Fibroblast of mammary gland (primary cell): ENCODE measurements at places on chromosomes 2 and 18.

DNA sequence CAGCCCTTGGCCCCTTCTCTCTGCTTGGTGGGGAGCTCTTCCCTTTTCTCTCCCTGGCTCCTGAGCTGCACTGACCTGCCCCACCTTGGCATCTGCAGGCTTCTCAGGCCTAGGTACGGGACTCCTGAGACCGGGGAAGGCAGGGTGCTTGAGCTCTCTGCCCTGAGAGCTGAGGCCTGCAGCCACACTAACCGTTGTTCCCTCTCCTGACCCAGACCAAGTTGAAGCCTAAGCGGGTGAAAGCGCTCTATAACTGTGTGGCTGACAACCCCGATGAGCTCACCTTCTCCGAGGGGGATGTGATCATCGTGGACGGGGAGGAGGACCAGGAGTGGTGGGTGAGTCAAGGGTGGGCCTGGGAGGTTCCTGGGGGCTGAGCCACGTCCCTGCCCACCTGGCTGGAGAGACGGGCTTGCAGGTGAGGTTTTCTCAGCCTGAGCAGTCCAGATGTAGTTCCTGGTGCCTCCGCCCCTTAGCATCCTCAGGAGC, 22.2 kb downstream of the ITGB1BP1 start:
- DNase-seq = no peak

DNA sequence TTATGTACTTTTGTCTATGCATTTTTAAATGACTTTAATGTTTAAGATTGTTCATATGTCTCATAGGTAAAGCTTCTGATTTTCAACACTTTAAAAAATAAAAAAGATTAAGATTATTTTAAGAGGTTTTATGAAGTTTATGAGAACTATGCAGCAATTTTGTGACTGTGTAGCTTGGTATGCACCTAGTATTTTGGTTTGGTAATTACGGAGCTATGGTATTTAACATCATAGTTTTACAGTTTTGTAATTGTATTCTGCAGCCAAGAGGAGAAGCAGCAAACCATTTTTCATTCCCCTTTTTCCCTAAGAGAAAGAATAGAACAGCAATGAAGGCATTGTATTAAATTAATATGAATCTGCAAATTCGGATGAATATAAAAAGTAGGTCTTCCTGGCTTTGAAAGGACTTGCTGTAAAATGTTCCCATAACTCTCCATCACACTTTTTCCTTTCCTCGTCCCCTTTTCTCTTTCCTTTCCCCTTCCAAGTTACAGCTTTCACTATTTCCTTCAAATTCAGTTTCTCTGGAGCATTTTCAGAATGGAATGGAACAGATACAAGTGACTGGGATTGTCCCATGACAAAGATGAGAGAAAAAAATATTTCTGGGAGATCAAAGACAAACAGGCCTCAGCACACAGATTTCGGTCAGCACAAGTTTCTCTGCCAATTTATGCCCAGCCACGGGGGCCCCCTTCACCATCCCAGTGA, 26.1 kb upstream of the PIEZO2 start:
- DNase-seq = peak; percentile 43

- DNase-seq = no peak
Observed at GRCh38 chr2:238699307-238700116, 148.4 kb upstream of the TWIST2 start.

- no peak for DNase-seq
Observed at GRCh38 chr2:128309280-128310093, 9.2 kb downstream of the HS6ST1 start.

DNA sequence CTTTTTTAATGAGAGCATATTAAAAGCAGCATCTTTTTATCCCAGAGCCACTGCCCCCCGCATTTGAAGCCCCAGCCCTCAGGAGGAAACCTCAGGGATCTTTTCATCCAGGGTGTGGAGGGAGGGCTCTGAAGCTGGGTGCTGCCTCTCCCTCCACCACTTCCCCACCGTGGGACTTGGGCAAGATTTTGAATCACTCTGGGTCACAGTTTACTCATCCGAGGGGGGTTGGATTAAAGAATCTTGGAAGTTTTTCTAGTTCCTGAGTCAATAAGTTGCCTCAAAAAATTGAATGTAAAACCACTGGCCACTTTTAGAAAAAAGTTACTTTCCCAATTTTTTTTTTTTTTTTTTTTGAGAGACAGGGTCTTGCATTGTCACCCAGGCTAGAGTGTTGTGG, 62.0 kb upstream of the ANKRD44 start:
- DNase-seq = peak; percentile 51

DNA sequence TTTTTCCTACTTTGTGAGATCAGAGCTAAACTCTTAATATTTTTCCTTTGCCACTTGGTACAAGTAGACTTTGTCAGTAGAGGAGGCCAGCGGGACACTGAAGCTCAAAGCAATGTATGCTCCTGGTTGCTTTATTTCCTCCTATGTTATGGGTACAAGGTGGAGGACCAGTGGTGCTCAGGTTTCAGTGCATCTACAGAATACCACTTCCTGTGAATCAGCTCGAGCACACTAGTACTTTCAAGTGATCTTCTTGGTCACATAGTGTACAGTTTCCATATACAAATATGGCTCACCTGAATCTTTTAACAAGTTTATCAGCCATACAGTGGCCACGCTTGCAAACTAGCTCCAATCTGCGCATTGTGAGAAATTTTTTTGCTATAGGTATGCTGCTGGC, 1674.8 kb upstream of the TMEFF2 start:
- DNase-seq = no peak

- DNase-seq = peak; percentile 89
Observed at GRCh38 chr2:126635281-126635680, 20.7 kb upstream of the GYPC start.

DNA sequence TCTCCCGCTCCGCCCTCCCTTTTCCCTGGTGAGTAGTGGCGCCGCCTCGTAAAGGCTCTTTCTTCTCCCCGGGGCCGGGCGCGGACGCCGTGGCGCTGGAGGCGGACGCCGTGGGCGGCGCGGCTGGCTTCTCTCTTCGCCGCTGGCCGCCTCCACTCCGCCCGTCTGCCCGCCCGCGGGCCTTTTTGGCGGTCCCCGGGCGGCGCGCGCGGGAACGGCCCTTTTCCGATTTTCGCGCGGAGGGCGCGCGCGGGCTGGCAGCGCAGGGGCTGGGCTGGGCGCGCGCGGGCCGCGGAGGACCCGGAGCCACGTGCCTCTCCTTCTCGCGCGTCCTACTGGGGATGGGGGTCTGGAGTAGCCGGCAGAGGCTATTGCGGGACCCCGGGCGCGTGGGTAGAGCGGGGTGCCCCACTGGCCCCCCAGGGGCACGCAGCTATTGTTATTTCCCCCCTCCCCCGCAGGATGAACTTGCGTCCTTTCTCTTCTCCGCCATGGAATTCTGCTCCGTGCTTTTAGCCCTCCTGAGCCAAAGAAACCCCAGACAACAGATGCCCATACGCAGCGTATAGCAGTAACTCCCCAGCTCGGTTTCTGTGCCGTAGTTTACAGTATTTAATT, 472 bp downstream of the SLC20A1 start:
- DNase-seq = no peak

DNA sequence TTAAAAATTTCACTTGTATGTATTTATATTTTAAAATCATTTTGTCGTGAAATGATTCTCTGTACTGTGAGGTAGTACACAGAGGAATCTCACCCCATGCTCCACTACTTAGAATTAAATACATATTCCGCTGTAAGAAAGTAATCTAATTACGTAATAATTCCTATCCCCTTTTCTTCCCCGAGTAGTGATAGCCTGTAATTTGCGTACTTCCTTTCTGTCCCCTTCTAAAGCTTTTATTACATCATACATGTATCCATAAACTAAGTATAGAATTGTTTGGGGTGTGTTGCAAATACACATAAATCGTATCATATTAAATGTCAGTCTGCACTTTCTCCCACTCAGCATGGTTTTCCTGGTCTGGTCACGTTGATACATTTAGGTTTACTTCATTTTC, 12.4 kb upstream of the CHCHD5 start:
- no peak for DNase-seq

- DNase-seq = no peak
Observed at GRCh38 chr2:216002101-216002678, 11.2 kb downstream of the MREG start.

- no peak for DNase-seq
Observed at GRCh38 chr2:110969696-110970095, 151.0 kb upstream of the BCL2L11 start.

DNA sequence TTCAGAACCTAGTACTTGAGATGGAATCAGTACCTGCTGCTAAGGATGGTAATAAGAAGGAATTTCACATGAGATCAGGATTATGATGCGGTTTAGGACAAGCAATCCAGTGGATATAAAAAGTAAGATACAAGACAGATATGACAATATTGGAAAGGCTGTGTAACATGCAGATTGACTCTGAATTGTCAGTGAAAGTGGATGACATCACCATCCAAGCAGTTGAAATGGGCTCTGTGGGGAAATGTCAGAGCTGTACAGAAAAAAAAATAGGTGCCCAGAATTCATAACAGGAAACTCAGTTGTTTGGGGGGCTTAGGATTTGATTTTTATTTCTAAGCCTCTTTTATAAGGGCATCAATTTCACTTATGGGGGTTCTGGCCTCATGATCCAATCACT, 438.3 kb downstream of the SPAG16 start:
- DNase-seq = no peak

DNA sequence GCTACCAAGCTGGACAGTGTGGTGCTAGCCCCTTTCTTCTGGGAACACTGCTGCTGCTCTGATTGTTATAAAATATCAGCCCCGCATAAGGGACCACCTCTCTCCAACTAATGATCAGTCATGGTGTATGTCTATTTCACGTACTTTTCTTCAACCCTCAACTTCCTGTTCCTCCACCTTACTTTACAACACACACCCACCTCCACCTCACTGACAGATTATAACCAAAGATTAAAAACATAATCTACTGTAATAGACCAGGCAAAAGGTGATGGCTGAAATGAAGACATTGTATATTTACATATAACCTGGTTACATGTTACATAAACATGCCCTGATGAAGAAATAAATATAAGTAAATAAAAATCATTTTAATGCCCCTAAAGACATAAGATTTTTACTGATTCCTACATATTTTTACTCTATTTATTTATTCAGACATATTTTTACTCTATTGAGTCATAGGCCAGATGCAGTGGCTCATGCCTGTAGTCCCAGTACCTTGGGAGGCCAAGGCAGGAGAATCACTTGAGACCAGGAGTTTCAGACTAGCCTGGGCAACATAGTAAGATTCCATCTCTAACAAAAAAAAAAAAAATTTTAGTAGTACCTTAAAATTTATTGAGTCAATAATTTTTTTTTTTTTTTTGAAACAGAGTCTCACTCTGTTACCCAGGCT, 12.8 kb downstream of the STK39 start:
- DNase-seq = no peak

DNA sequence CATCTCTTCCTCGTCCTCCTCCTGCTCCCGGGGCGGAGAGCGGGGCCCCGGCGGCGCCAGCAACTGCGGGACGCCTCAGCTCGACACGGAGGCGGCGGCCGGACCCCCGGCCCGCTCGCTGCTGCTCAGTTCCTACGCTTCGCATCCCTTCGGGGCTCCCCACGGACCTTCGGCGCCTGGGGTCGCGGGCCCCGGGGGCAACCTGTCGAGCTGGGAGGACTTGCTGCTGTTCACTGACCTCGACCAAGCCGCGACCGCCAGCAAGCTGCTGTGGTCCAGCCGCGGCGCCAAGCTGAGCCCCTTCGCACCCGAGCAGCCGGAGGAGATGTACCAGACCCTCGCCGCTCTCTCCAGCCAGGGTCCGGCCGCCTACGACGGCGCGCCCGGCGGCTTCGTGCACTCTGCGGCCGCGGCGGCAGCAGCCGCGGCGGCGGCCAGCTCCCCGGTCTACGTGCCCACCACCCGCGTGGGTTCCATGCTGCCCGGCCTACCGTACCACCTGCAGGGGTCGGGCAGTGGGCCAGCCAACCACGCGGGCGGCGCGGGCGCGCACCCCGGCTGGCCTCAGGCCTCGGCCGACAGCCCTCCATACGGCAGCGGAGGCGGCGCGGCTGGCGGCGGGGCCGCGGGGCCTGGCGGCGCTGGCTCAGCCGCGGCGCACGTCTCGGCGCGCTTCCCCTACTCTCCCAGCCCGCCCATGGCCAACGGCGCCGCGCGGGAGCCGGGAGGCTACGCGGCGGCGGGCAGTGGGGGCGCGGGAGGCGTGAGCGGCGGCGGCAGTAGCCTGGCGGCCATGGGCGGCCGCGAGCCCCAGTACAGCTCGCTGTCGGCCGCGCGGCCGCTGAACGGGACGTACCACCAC, 2.1 kb downstream of the GATA6 start:
- no peak for DNase-seq

GRCh38 chr2:45028276-45028675, 19.0 kb upstream of the SIX2 start:
- DNase-seq = peak; percentile 72

DNA sequence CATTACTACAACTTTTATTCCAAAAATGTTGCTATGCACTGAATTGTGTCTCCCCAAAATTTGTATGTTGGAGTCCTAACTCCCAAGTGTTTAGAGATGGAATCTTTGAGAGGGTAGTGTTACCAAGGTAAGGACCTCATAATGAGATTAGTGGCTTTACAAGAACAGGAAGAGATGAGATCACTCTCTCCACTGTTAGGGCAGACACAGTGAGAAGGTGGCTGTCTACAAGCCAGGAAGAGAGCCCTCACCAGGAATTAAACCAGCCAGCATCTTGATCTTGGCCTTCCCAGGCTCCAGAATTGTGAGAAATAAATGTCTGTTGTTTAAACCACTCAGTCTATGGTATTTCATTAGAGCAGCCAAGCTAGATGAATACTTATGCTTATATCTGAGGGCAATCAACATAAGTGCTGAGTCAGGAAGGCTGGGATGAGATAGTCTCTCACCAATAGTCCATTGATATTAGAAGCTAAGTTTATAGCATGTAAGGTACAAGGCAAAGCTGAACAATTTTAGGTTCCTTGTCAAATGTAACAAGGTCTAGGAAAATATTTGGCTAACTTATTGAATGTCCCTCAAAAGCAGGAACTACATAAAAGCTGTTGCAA, 317.6 kb upstream of the REG3G start:
- DNase-seq = no peak

- peak; percentile 45 for DNase-seq
Observed at GRCh38 chr2:168521053-168521741, 65.1 kb downstream of the CERS6 start.

DNA sequence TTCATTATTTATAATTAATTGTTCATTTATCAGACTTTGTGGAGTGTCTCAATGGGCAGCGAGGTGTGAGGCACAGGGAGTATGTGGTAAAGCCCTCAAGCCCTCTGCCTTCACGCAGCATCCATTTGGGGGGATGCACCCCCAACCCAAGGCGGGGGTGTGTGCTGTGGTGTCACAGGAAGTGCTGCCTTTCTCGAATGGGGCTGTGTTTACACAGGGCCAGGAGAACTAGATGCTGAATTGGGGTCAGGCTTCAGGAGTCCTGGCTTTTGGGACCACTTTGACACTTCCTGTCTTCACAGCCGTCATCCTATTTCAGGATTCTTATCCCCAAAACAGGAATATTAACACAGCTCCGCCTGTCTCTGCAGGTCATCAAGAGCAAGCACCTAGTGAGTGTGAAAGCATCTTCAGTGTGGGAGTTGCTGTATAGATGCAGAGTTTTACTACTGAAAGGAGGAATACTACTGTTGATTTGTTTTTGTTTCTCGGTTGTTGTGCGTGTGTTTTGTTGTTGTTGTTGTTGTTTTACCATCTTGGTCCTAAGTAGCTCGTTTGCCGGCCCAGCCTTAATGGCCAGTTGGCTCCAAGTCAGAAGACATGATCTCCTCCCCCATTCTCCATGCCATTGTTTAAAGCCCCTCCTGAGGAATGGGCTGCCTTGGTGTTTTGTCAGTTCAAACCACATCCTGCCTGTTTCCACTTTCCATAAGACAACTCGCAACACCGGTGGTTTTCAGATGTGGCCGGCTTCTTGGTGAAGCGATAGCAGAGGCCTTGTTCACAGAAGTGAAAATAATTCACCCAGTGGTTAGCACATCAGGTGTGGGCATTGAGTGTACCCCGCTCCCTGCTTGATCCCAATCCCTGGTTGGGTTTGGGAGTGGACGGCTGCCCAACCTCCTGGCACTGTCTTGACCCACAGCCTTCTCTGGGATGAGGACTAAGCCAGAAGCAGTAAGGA, 221.3 kb downstream of the BCL2 start:
- no peak for DNase-seq
